ENCODE measurements at places on chromosomes 16 and 17. TPM values are rescaled to one million over a fixed set of nuclear protein-coding genes. Genes with fewer than 3 reads are reported as not detected.

DNA sequence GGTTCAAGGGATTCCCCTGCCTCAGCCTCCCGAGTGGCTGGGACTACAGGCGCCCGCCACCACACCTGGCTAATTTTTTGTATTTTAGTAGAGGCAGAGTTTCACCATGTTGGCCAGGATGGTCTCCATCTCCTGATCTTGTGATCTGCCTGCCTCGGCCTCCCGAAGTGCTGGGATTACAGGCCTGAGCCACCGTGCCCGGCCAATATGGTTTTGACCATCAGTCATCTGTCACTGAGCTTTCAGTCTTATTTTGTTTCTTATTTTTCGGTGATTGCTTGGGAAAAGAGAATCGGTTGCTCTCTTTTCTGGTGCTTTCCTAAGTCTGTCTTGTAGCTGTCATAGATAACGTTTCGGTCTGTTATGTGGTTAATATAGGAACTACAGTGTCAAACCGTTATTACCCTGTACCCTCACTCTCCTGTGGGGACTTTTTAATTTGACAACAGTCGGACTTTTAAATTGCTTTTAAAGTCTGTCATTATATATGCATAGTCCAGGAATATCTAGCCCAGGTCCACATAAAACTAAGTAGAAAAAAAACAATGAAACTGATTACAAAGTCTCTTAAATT is 453.4 kb downstream of the KCNJ18 start:
- ATAC-seq: no peak

GRCh38 chr17:5065227-5065744 is 13.0 kb upstream of the ZFP3 start:
- ATAC-seq: no peak

DNA sequence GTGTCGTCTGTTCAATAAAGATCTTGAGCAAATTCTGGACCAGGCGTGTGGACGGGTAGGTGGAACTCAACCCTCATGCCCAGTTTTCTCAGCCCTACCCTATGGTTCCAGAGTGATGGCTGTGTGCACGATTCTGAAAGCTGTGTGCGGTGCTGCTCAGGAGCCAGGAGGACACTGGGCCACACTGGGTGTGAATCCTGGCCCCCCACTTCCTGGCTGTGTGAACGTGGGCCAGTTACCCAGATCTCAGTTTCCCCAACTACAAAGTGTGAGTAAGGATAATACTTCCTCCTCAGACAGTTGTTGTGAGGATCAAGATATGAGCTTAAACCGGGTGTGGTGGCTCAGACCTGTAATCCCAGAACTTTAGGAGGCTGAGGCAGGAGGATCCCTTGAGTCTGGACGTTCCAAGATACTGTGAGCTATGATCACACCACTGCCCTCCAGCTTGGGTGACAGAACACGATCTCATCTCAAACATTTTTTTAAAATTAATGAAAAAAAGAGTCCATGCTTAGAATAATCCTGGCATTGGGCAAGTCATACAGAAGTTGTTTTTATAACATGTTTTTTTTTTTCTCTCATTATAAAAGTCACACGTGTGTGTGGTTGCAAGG is 14.7 kb upstream of the MPRIP start:
- ATAC-seq: peak; percentile 25

DNA sequence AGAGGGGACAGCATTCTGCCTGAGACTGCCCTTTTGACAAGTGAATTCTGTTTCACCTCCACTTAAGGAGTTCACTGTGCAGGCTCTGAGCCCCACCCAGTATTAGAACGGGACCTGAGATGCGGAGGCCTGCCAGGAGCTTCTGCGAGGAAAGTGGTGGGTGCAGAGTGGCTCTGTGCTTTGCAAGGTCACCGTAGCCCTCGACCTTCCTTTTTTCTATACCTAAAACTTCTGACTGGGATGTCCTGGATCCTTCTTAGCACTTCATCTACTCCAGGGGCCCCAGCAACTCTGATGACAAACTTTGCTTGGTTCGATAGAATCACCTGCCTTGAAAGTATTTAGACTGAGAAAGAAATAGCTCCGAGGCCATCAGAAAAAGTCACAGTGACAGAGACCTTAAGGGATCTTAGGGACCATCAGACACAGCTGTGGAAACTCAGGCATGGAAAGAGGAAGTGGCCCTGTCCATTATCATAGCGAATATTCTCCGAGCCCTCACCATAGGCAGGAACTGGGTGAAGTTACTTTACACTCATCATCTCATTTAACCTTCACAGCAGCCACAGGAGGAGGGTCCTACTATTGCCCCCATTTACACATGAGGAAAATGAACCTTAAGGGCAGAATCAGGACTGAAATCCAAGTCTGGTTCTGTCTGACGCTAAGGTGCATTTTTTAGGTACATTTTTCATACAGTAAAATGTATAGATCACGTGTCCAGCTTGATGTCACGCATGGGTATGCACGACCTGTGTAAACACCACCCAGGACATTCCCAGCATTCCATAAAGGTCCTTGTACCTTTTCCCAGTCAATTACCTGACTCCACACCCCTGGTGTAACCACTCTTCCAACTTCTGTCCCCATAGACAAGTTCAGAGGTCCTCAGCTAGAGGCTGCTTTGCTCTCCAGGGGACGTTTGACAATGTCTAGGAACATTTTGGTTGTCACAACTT is 676 bp upstream of the KRT13 start:
- peak; percentile 13 for ATAC-seq

GRCh38 chr17:40597556-40598300 is 32.5 kb upstream of the CCR7 start:
- ATAC-seq: no peak

DNA sequence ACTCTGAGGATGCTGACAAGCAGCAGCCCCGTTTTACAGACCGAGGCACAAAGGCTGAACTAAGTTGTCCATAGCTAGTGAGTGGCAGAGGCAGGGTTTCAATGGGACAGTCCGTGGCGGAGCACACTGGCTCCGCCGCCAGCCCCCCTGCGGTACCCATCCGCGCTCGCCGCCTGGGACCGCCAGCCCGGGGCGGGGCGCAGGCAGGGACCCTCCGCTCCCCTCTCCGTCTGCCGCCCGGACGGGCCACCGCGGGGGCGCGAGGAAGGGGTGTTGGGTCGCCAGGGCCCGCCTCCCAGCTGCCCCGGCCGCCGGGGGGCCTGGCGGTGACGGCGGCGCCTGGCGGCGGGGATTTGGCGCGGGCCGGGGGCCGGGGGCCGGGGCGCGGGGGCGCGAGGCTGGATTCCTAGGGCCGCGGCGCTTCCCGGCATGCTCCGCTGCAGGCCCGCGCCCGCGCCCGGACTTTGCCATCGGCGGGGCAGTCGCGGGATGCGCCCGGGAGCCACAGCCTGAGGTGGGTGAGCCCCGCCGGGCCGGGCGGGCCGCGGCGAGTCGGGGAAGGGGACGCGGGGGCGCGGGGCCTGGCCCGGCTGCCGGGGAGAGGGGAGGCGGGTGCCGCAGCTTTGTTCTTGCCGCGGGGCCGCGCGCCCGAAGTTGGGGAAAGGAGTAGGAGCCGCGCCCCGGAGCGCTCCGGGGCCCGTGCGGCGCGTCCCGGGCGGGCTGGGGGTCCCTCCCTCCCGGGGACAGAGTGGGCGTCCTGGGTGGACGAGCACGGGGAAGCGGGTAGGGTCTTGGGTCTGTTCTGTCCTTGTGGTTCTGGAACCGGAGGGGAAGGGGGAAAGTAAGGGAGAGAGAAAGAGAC is at the start of gene TMEM98:
TMEM98 (plus strand) TSS at position 430 of the 862 bp plus-strand sequence. CDS start 3,376 bp downstream, outside the sequence.
- ATAC-seq: peak; percentile 27

GRCh38 chr17:3796110-3796821 is 4.7 kb downstream of the ITGAE start:
- peak; percentile 33 for ATAC-seq

- peak; percentile 30 for ATAC-seq
Measured at GRCh38 chr17:42405963-42406495, 17.0 kb downstream of the CAVIN1 start.

DNA sequence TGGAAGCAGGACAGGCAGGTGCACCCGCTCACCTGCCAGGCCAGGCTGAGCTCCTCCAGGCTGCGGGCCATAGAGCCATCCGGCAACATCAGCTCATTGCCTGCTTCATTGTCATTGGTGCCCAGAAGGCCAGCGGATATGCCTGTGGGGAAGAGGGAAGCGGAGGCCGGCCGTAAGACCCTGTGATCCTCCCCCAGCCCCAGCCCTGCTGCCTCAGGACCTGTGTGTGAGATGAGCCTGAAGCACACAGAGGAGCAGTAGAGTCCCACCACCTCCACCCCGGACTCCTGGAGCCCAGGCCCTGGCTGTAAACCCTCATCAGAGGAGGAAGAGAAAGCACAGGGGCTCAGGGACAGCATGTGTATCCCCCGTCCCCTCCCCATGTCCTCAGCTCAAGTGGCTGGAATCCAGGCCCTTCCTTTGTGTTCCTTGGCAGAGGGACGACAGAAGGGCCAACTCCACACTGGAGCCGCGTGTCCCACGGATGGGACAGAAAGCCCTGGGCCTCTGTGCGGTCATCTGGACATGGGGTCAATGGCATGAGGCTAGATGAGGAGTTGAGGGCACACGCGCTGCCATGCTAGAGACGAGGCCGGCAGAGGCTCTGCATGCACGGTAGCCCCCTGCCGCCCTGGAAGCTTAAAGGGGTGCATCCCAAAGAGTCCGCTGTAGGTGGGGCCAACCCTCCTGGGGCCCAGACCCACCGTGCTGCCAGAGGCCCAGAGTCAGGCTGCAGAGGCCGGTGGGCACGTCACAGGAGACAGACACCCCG is 39.1 kb downstream of the RMI2 start:
- no peak for ATAC-seq

ABCC3 gene
- 17.6 TPM for total RNA-seq

All from esophagus mucosa (tissue), 1 donor.